Osteoblast (primary cell): ENCODE measurements at places on chromosomes 7 and 10. TPM values are rescaled to one million over a fixed set of nuclear protein-coding genes. Genes with fewer than 3 reads are reported as not detected.
A peak's percentile ranks its signal among the peaks of the same experiment; 100 is the strongest.

DNA sequence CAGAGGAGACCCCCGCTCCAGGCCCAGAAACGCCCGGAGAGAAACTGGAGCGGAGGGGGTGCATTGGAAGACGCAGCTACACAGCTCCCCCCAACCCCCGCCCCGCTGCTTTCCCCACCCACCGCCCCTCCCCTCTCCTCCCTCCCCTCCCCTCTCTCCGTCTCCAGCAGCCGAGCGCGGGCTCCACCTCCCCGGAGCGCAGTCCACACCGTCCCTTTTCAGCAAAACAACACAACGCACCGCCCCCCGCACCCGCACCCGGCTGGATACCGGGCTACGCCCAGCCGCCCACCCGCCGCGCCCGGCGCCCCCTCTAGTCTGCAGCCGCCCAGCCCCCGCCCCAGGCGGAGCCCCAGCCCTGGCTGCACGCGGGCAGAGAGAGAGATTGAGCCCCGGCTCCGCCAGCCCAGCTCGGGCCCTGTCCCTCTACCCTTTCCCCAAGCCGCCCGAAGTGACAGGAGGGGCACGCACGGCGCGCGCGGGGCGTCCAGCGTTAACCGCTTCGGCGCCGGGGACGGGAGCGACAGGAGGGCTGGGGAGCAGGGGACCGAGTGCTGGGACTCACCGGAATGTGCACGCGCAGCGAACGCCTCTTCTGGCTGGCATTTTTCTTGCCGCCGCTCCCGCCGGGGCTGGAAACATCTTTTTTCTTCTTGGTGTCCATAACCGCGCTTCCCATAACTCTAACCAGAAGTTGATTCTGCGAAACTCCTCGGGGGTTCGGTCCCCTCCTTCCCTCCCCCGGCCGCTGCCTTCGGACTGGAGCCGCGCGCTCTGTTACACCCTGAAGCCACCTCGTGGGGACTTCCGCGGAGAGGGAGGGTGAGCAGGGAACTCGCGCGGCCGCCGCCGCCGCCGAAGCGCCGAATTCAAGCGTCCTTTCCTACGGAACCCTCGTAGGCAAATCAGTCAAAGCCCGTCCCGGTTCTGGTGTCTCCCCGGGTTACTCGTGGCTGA lies 695 bp downstream of the PRKAG2 start:
- DNase-seq = peak; percentile 90

DNA sequence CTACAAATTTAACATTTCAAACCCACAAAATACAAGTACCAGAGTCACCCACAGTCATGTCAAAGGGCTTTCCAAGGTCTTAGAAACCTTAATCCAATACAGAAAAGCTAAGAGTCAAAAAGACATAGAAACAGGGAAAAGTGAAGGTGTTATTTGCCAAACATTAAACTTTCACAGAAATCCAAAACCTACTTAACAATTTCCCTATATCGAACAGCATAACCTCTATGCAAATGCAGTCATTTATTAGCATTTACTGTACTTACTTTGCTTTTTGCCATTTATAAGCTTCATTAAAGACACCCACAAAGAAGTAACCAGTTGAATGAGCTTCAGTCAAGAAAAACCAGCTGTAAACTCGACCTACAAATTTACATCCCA lies 1.6 kb downstream of the PANK1 start:
- no peak for DNase-seq

DNA sequence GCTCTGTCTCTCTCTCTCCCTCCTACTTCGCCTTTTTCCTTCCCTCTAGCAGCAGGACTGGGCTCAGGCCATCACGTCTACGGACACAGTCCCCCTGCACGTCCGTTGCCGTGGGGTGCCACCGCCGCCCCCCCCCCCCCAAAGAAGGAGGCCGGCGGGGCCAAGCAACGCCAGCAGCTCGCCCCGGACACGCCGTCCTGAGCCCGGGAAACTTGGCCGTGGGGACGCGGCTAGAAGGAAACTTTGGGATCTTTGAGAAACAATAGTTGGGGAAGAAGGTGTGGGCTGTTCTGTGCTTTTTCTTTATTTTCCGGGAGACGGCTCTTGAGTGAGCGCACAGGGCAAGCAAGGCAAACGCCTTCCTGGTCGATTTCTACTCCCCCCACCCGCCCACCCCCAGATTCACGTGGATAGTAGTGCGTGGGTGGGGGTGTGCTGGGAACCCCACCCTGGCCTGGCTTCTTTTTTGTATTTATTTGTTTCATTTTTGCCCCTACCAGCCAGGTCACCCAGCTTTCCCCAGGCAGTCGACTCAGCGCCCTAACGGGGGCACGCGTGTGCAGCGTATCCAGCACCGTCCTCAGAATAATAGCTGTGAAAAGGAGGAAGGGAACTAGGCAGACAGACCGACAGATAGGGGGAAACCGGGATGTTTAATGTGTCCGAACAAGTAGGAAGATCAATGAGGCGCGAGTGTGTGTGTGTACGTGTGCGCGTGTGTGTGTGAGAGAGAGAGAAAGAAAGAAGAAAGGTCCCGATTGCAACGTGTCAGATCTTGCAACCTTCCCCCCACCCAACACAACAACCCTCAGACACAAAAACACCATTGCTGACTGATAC lies 1.4 kb downstream of the MXI1 start:
- DNase-seq = peak; percentile 89

DNA sequence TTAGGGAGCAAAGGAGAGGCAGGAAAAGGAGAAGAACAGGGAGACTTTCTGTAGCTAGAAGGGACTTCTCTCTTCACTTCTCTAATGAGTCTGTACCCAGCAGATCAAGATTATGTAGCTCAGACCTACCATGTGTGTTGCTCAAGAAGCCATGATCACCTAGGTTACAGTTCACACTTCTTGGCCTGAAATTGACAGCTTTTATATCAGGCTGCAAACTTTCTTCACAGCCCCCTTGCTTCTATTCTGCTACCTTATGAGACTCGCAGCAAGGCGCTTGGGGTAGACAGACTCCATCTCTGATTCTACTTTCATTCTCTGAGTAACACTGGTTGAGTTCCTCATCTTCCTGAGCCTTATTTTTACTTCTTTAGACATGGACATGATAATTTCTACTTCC lies 19.6 kb upstream of the GIMAP2 start:
- DNase-seq = no peak

DNA sequence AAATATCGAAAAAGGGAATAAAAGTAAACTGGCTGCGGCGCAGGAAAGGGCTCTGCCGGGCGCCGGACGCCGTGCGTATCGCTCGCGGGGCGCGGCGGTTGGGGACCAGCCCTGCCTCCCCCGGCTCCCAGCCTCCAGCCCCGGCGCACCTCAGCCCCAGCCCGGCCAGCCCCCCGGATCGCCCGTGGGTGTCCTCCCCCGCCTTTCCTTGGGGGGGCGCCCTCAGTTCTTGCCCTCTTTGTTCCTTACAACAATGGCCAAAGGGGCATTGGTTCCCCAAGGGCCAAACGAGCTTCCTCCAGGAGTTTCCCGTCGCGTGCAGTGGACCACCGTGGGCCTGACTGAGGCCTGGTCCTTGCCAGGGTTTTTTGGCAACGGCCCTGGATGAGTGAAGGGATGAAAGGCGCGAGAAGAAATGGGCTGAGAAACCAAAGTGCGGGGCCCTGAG lies 1.2 kb downstream of the MACROH2A2 start:
- no peak for DNase-seq

DNA sequence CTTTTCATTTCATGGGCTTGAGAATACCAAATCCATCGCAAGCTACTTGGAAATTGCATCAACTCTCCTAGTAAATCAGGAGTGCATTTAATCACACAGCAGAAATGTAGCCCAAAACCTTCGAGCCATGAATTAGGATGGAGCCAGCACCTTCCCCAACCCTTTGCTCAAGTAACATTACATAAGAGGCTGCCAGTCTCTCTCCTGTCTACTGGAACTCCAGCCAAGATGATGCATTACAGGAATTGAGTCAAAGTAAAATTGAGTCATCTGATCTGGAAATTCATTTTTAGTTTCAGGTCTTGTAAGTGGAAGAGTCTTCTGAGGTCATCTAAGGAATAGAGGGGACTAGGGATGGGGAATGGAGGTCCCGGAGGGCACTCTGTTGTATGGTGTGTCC lies 69.7 kb upstream of the FHIP2A start:
- DNase-seq = no peak

- DNase-seq = peak; percentile 97
Measured at GRCh38 chr7:4681886-4682620, at the start of gene FOXK1. FOXK1 (plus strand) TSS chr7:4682295; CDS start chr7:4682309, 14 bp downstream.

DNA sequence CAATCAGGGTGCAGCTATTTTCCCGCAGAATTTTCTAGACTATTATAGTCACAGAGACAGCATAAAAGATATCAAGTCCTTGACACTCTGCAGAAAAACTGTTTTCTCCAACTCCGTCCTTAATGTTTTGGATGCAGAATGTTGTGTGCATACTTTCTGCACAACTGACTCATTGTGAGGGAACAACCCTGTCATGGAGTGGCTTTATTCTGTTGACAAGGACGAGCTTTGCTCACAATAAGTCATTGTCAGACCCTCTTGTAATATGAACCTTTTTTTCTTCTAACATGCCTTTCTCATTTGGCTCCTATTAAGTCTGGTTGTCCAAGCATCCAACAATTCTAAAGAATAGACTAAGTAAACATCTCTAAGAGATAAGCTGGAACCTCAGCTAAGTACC lies 17.3 kb downstream of the ABCB4 start:
- no peak for DNase-seq

DNA sequence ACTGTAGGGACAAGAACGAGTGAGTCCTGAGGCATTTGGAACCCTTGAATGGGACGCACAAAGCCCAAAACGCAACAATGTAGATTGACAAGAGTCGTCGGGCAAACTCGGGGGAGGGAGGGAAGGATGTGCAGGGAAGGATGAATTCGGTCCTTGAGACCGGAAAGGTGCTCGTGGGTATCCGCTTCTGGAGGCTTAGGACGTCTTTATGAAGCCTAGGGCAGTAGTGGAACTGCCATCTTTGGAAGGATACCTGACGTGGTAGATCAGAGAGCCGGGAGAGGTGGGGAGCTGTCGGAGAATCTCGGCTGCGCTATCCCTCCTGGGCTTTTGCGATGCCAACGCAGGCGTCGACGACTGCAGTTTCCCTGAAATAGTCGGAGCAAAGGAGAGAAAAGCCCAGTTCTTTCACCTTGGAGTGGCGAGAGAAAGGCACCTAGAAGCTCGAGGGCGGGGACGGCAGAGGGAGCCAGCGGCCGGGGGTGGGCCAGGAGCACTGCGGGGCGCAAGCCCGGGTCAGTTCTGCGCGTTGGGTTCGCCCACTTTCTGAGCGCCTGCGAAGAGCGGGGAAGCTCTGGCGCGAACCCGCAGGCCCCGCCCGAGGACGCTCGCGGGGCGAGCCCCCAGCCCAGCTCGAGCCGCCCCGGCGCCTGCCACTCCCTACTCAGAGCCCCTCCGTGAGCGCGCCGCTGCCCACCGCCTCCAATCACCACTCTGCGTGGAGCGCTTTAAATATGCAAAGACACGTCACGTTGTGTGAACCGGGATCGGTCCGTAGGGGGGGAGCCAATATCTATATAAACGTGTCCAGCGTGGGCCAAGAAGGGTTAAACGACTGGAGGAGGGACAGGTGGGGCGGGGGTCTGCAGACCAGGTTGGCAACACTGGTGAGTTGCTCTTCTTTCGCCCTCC lies at the start of gene CYP26C1:
CYP26C1 (plus strand) TSS at position 824 of the 912 bp plus-strand sequence. CDS start 466 bp downstream, outside the sequence.
- peak; percentile 54 for DNase-seq

GRCh38 chr7:26293569-26294308 lies 2.1 kb downstream of the SNX10 start:
- DNase-seq = no peak

DNA sequence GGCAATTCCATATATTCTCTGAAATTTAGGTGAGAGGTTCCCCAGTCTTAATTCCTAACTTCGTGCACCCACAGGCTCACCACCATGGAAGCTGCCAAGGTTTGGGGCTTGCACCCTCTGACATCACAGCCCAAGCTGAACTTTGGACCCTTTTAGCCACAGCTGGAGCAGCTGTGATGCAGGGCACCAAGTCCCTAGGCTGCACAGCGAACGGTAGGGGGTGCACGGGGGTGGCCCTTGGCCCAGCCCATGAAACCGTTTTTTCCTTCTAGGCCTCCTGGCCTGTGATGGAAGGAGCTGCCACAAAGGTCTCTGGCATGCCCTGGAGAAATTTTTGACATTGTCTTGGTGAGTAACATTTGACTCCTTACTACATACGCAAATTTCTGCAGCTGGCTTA lies 251.9 kb upstream of the GRM3 start:
- no peak for DNase-seq

DNA sequence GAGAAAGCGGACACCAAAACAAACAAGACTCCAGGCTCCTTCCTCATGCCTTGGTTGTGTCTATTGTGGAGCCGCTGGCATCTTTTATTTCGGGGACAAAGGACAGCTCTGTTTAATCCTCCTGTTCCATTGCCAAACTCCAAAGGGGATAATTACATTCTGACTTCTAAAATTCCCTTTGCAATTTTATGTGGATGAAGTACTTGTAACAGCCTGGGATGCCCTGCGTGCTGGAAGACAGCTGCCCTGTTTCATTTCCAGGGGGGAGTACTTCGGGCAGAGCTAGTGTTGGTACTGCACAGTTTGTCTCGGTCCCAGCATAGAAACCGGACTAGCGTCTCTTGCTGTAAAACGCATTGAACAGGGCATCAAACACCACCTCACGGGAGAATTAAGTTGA lies 90.9 kb downstream of the BAMBI start:
- DNase-seq = peak; percentile 73

DNA sequence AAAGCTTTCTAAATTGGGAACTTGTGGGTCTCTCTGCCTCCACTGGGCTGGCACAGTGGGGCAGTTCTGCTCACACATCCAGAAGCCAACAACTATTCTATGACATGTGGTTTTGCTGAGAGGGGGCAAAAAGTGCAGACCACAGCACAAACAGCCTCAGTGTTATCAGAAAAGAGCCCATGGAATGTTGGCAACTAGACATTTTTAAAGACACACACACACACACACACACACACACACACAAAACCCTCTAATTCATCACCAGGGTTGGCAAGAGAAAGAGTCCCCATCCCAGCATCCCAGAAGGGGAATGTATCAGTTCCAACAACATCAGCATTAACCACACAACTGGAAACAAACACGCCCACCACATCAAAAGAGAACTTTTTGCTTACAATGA lies 117.1 kb downstream of the FGFR2 start:
- no peak for DNase-seq

- no peak for DNase-seq
Measured at GRCh38 chr7:66769833-66770512, 29.4 kb downstream of the RABGEF1 start.

GRCh38 chr7:129824291-129825208 lies 128.2 kb downstream of the UBE2H start:
- peak; percentile 78 for DNase-seq

GRCh38 chr7:130490888-130491804 lies 739 bp upstream of the MEST start:
- peak; percentile 92 for DNase-seq

Gene RNF32
- total RNA-seq = under 0.01 and 0.29 TPM in 2 replicates

Gene JCAD
- 47.0 and 52.7 TPM in 2 replicates for total RNA-seq

Gene POLR2J
- total RNA-seq = 27.1 and 27.9 TPM in 2 replicates

Gene MALRD1
- 1.2 and 2.9 TPM in 2 replicates for total RNA-seq

Gene NEUROD6
- total RNA-seq = not detected in 2 replicates

Gene MKX
- 6.5 and 15.3 TPM in 2 replicates for total RNA-seq

Gene ASZ1
- not detected in 2 replicates for total RNA-seq

Gene HDAC9
- total RNA-seq = 11.2 and 21.7 TPM in 2 replicates

Gene HGF
- 41.3 and 69.8 TPM in 2 replicates for total RNA-seq
